Karpas-422 (cell line): ENCODE measurements at places on chromosomes 12 and 14. TPM values are rescaled to one million over a fixed set of nuclear protein-coding genes. Genes with fewer than 3 reads are reported as not detected.

- H3K27me3 ChIP-seq = no peaks in the 10 kb centered on the region
- no peaks in the 10 kb centered on the region for H3K4me1 ChIP-seq
- no peak overlapping the region for H3K27ac ChIP-seq
- H3K4me3 ChIP-seq = no peak overlapping the region
Measured at GRCh38 chr12:3604748-3605586, 114.0 kb downstream of the PRMT8 start.

DNA sequence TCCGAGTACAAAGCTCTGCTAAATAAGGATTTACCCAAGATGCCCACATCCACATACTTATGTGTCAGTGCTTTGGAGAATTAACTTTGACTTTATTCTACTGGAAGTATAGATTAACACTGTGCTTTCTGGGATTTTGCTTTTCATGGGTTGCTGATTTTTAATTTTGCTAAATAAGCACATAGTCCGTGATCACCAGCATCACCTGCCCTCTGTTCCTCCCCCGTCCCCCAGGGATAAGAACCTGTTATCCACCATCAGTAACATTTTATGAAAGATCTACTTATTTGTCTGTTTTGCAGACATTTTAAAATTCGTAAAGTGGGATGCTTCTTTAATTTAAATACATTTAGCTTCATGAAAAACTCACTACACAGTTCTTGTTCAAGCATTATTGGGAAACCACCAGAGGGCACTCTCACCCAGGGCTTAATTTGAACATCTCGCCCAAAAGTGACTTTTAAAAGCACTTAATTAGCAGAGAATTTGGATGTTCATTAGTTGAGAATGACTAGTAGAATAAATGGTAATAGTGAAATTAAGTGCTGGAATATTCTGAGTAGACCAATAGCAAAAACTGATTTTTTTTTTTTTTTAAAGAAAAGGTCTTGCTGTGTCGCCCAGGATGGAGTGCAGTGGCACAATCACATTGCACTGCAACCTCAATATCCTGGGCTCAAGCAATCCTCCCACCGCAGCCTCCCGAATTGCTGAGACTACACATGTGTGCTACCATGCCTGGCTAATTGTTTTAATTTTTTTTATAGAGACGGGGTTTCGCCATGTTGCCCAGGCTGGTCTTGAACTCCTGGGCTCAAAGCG is 35.7 kb downstream of the MRPL42 start:
- H3K36me3 ChIP-seq = peaks cover 4% of the 10 kb centered on the region; the same call in 1 of the 2 replicates
- no peaks in the 10 kb centered on the region for H3K27me3 ChIP-seq
- no peak overlapping the region for H3K4me3 ChIP-seq
- no peaks in the 10 kb centered on the region for H3K4me1 ChIP-seq
- H3K27ac ChIP-seq = no peak overlapping the region

DNA sequence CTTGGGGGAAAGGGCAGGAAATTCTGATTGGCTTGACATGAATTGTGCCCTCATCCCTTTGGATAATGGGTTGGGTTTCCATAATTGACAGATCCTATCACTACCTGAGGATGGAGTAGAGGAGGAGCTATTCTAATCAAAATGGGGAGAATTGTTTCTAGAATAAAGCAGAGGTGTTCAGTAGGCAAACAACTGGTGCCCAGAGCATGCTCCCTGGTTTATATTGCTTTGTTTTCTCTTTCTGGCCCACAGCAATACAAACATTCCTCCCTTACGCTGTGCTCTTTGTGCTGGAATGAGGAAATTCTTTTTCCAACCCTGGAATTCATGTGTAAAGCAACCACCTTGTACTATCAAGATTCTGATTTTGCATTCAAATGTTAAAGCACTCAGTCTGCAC is 147.4 kb downstream of the RASSF9 start:
- H3K27ac ChIP-seq = no peak overlapping the region
- H3K36me3 ChIP-seq = no peaks in the 10 kb centered on the region
- no peak overlapping the region for H3K4me3 ChIP-seq
- DNase-seq = no peak
- no peaks in the 10 kb centered on the region for H3K27me3 ChIP-seq

The OTUB2 gene
- not detected in 2 replicates for total RNA-seq

DNA sequence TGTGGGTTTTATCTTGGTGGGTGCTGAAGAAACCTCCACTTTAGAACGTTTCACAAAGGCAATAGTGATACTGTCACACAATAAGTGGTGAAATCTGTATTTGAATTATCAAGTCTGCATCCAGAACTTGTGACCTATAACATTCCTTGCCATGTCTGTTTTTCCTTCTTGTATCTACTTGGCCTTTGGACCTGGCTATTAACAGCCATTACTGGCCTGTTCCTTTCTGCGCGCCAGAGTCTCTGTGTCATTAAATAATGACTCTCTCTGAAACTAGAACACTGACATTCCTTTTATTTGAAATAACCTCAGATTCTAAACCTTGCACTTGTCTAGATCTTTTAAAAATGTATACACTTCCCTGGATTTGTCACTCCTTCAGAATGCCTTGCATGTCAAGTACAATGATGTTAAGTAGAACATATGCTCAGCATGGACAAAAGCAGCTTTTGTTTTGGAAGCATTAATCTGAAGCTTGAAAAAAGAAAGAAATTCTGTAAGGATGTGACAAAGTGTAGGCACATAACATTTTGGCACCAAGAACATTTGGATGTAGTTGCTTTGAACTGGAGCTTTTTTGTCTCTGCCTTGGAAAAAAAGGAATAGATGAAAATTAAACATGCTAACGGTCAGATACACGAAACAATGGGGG is 95.5 kb upstream of the RPL10L start:
- DNase-seq = no peak
- no peaks in the 10 kb centered on the region for H3K36me3 ChIP-seq
- H3K4me3 ChIP-seq = no peak overlapping the region
- H3K27me3 ChIP-seq = no peaks in the 10 kb centered on the region
- no peaks in the 10 kb centered on the region for H3K4me1 ChIP-seq

GRCh38 chr12:2101771-2102170 is 49.0 kb downstream of the CACNA1C start:
- H3K27me3 ChIP-seq = no peaks in the 10 kb centered on the region
- DNase-seq = no peak
- H3K36me3 ChIP-seq = no peaks in the 10 kb centered on the region
- H3K4me3 ChIP-seq = no peak overlapping the region

The C12orf60 gene
- 0.52 and 0.69 TPM in 2 replicates for total RNA-seq

The BDKRB1 gene
- not detected in 2 replicates for total RNA-seq

The DEPDC4 gene
- 1.9 and 6.2 TPM in 2 replicates for total RNA-seq

GRCh38 chr14:75747899-75748298 is 86.9 kb downstream of the TTLL5 start:
- DNase-seq = no peak
- peaks cover 26% of the 10 kb centered on the region for H3K36me3 ChIP-seq
- H3K27ac ChIP-seq = 0 out of 2 replicates have a peak overlapping the region, but pooled peaks have one; percentile 3
- no peak overlapping the region for H3K4me3 ChIP-seq
- peaks cover 12% of the 10 kb centered on the region for H3K4me1 ChIP-seq

The SLC5A8 gene
- not detected in 2 replicates for total RNA-seq

GRCh38 chr12:11729439-11730150 is 80.1 kb downstream of the ETV6 start:
- no peak for DNase-seq
- H3K4me3 ChIP-seq = no peak overlapping the region
- H3K4me1 ChIP-seq = peaks cover 15% of the 10 kb centered on the region
- no peaks in the 10 kb centered on the region for H3K36me3 ChIP-seq

- H3K27ac ChIP-seq = no peak overlapping the region
- 0 out of 2 replicates have a peak, but pooled peaks cover 2% of the 10 kb centered on the region for H3K4me1 ChIP-seq
- no peaks in the 10 kb centered on the region for H3K27me3 ChIP-seq
- no peak for DNase-seq
- no peaks in the 10 kb centered on the region for H3K36me3 ChIP-seq
Measured at GRCh38 chr12:75672200-75672599, 160.8 kb upstream of the KRR1 start.

The PPFIA2 gene
- not detected in 2 replicates for total RNA-seq

- H3K4me1 ChIP-seq = no peaks in the 10 kb centered on the region
- H3K4me3 ChIP-seq = no peak overlapping the region
- H3K27me3 ChIP-seq = no peaks in the 10 kb centered on the region
- no peak overlapping the region for H3K27ac ChIP-seq
- DNase-seq = no peak
Measured at GRCh38 chr12:80226576-80226975, 127.2 kb downstream of the OTOGL start.

DNA sequence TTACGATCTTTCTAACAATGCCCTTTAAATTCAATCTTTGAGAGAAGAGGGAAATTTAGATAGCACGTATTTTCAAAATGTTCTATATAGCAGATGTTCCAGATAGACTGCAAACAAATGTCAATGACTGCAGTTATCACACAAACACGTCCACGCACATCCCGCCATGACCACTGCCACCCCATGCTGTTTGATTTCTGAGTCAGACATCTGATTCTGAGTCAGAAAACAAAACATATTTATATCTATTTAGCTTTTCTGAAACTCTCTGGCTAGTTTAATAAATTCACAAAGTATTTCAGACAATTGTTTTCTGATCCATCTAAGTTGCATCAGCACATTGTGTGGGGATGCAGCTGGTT is 105.9 kb upstream of the BCAT1 start:
- peaks cover 62% of the 10 kb centered on the region for H3K4me1 ChIP-seq
- H3K27me3 ChIP-seq = no peaks in the 10 kb centered on the region
- peak overlapping the region; percentile 95 for H3K4me3 ChIP-seq
- DNase-seq = peak; percentile 80
- H3K27ac ChIP-seq = peak overlapping the region; percentile 100
- H3K36me3 ChIP-seq = peaks cover 30% of the 10 kb centered on the region

DNA sequence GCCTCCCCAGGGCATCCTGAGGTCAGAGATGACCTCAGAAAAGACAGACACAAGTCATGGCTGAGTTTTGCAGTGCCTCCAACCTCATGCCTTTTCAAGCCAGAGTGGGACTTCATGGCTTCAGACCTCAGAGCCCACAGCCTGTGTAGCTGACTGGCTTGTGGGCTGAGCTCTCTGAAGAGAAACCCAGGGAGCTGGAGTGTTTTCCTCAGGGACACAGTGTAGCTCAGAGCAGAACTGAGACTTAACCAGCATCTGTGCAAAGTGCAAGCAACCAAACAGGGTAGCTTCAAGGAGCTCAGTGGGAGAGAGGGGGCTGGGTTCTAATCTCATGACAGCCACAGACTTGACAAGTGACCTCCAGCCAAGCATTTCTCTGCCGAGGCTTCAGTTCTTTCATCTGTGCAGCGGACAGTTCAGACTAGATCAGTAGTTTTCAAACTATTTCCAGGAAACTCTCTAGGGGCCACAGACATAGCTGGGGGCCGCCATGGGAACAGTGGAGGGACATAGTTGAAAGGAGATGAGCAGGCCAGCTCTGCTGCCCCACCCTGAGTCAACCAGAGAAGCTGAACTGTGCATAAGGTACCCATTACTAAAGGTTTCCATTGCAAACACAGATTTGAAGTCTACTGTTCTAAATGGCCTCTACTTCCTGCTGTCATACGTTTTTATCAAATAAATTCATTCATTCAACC is 80.0 kb downstream of the LGMN start:
- peak; percentile 66 for DNase-seq
- H3K36me3 ChIP-seq = no peaks in the 10 kb centered on the region
- no peaks in the 10 kb centered on the region for H3K27me3 ChIP-seq
- no peak overlapping the region for H3K27ac ChIP-seq

The MIA2 gene
- total RNA-seq = 36.2 and 65.7 TPM in 2 replicates

DNA sequence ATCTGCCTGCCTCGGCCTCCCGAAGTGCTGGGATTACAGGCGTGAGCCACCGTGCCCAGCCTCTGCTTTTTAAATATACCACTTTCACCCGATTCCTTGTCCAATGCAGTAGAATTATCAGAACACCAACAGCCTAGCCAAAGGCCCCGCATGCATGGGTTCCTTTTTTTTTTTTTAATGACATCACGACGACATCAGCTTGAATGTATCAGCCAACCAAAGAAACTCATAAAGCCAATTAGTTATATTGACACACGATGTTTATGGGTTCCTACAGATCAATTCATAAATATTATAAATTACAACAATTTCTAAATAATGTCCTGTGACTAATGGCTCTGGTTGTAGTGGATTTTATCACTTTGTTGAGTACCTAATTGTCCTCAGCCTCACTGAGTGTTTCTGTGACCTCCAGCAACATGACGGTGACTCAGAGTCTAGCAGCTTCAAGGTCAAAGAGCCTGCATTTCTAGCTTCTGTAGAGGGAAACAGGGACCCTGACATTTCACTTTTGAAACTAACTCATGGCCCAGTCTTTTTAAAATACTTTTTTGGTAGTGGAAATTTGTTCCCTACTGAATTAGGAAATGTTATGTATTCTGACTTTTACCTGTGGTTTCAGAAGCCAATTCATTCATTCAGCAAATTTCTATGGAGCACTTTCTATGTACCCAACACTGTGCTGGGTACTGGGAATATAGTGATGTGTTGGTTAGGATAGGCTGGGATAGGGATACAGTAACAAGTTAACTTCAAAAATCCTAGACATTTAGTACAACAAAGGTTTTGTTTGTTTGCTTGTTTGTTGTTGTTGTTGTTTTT is 144.1 kb downstream of the SUDS3 start:
- DNase-seq = no peak
- no peaks in the 10 kb centered on the region for H3K27me3 ChIP-seq
- H3K4me3 ChIP-seq = no peak overlapping the region
- no peak overlapping the region for H3K27ac ChIP-seq
- no peaks in the 10 kb centered on the region for H3K4me1 ChIP-seq

- no peak overlapping the region for H3K4me3 ChIP-seq
- H3K4me1 ChIP-seq = no peaks in the 10 kb centered on the region
- H3K27ac ChIP-seq = no peak overlapping the region
- H3K27me3 ChIP-seq = no peaks in the 10 kb centered on the region
- DNase-seq = no peak
Measured at GRCh38 chr12:48777501-48778400, 11.1 kb downstream of the ADCY6 start.

The RERG gene
- not detected in 2 replicates for total RNA-seq

DNA sequence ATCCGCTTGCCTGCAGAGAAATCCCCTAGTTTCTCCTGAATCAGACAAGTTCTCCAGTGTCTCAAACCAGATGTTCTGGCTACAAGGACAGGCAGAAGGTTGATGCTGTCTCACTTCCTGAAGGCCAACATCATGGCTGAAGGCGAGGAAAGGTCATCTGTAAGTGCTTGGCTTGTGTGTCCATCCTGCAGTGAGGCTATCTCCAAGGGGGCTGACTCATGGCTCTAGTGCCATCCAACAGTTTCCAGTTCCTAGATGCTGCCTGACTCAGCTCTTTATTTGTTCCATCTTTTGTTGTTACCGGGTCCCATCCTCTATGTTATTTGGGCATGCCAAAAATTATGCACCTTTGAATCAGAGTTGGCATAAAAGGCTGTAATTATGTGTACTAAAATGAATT is 232.1 kb upstream of the TBX3 start:
- no peaks in the 10 kb centered on the region for H3K27me3 ChIP-seq
- no peak for DNase-seq
- no peaks in the 10 kb centered on the region for H3K4me1 ChIP-seq

The CAPZA3 gene
- total RNA-seq = not detected in 2 replicates

- no peaks in the 10 kb centered on the region for H3K36me3 ChIP-seq
- DNase-seq = peak; percentile 53
- no peaks in the 10 kb centered on the region for H3K27me3 ChIP-seq
- no peaks in the 10 kb centered on the region for H3K4me1 ChIP-seq
Measured at GRCh38 chr12:28963554-28963953, 185.5 kb upstream of the FAR2 start.

The TCL1A gene
- 24.1 and 52.1 TPM in 2 replicates for total RNA-seq

The CLEC4C gene
- not detected in 2 replicates for total RNA-seq

GRCh38 chr12:105956662-105957457 is 181.9 kb downstream of the NUAK1 start:
- DNase-seq = no peak
- no peak overlapping the region for H3K27ac ChIP-seq
- H3K27me3 ChIP-seq = no peaks in the 10 kb centered on the region
- no peaks in the 10 kb centered on the region for H3K36me3 ChIP-seq

GRCh38 chr14:63672417-63673180 is 30.9 kb upstream of the WDR89 start:
- no peak for DNase-seq
- H3K4me3 ChIP-seq = no peak overlapping the region
- H3K4me1 ChIP-seq = no peaks in the 10 kb centered on the region
- no peaks in the 10 kb centered on the region for H3K27me3 ChIP-seq
- 0 out of 2 replicates have a peak overlapping the region, but pooled peaks have one; percentile 23 for H3K27ac ChIP-seq
